ENCODE measurements at places on chromosomes 1 and 21.

DNA sequence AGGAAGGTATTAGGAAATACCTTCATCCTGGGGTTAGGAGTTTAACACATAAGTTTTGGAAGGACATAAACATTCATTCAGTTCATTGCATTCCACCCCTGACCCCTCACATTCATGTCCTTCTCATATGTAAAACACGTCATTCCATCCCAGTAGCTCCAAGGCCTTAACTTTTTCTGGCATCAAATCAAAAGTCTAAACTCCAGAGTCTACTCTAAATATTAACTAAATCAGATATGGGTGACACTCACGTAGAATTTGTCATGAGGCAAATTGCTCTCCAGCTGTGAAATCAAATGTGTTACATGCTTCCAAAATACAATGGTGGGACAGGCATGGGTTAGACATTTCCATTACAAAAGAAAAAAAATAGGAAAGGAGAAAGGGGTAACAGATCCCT lies 298.2 kb upstream of the LRRC7 start:
- no peak for DNase-seq

DNA sequence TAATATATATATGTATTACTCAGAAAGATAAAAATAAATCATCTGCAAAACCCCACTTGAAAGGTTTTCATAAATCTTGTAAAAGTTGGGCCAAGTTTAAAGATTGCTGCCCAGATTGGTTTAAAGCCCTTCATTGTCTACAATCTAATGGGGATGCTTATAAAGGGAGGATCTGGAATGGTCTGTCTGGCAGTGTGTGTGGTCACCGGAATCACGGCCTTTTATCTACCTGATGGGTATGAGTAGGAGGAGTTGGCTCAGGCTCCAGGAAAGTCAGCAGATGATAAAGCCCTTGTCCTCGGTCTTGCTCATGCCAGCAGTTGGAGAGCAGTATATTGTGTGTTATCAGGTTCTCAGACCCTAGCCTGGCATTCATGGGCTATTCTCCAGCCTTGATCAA lies 197.7 kb downstream of the ROR1 start:
- no peak for DNase-seq

DNA sequence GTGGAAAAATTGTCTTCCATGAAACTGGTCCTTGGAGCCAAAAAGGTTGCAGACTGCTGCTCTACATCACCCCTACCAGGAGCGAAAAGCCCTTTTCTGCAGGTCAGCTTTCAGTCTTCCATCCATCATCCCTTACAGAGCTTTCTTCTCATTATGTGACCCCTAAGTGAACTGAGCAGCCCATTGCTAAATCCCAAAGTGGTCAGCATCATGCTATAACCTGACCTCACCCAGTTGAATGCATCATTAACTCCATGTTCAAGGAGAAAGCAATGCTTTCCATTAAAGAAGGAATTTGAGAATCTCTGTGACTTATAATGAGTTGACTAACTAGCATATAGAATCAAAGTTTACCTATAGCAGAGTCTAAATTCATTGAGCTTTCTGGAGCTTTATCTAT lies 10.4 kb upstream of the IL24 start:
- DNase-seq, result no peak

DNA sequence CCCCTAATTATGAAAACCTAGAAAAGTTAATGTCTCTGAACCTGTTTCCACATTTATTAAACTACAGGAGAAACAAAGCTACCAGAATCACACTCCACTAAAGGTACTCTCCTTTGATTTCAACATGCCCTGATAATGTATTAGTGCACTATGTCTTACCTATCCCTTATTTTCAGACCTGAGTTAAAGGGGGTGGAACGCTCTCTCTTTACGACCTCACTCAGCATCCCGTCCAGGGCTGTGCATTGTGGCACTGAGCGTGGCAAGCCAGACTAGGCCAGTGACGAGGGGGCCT lies 678 bp downstream of the LSM10 start:
- no peak for DNase-seq

DNA sequence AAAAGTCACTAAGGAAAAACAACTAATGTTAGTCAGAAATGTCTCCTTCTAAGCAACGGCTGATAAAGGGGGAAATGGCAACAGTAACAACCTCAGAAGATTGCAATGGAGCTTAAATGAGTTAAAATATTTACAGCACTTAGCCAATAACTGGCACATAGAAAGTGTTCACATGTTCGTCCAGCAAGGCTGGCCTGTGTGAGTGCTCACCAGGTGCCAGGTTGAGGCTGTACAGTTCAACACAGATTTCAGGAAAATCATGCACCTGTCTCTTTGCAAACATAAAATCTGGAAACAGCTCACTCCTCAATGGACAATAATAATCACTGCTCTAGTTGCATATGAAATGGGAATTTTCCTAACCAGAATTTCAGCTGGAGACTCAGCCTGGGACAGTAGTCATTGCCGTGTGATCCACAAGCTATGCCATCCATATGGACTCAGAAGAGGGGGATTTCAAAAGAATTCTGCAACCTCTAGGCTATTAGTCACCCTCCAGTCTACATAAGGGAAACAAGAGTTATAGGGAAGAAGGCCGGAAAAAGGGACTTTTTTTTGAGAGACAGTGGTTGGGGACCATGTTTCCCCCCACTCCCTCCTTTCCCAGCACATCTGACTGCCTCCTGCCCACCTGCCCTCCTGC lies 68.6 kb downstream of the SYDE2 start:
- DNase-seq, result no peak

DNA sequence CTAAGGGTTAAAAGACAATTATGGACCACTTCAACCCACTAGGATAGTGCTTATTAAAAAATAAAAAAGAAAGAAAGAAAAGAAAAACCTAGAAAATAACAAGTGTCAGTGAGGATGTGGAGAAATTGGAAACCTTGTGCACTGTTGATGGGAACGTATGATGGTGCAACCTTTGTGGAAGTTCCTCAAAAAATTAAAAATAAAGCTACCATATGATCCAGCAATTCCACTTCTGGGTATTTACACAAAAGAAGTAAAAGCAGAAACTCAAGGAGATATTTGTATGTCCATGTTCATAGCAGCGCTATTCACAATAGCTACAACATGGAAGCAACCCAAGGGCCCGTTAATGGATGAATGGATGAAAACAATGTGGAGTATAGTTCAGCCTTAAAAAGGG lies 115.2 kb upstream of the ATP1A1 start:
- no peak for DNase-seq

GRCh38 chr1:182175361-182175931 lies 113.9 kb upstream of the ZNF648 start:
- DNase-seq, result no peak

DNA sequence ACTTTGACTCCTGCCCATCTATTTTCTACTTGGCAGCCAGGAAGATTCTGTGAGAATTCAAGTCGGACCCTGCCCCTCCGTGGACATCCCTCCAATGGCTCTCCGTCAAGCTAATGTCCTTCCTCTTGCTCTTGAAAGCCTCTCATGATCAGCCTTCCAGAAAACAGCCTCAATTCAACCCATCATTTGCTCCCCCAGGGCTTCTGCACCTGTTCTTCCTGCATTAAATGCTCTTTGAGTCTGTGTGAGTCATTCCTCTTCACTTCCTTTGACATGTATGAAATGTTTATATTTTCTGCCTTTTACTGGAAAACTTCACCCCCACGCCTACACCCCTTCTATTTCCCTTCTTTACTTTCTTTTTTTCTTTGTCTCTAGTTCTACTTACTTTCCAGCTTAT lies 734.1 kb upstream of the ZP4 start:
- DNase-seq, result no peak

GRCh38 chr21:36069713-36070583 lies at the start of gene CBR1:
Gene CBR1, plus strand, starts transcription at chr21:36070024. Its CDS starts 92 bp downstream, at chr21:36070116.
- no peak for DNase-seq

GRCh38 chr1:84687714-84688462 lies 2.4 kb downstream of the SSX2IP start:
- no peak for DNase-seq

All from vagina (tissue), 2 donors.